ENCODE measurements at places on chromosomes 11 and 22.

GRCh38 chr11:15829312-15829711, 527.0 kb downstream of the SOX6 start:
- H3K27me3 ChIP-seq, result no peaks in the 10 kb centered on the region
- no peak overlapping the region for H3K4me3 ChIP-seq
- DNase-seq, result no peak

GRCh38 chr22:19597399-19597735, 73.2 kb upstream of the CLDN5 start:
- no peaks in the 10 kb centered on the region for H3K36me3 ChIP-seq
- DNase-seq, result peak; percentile 70
- H3K27me3 ChIP-seq, result peaks cover 3% of the 10 kb centered on the region
- H3K27ac ChIP-seq, result peak overlapping the region; percentile 89
- peaks cover 33% of the 10 kb centered on the region for H3K4me1 ChIP-seq

- peak; percentile 90 for DNase-seq
- peak overlapping the region; percentile 80 for H3K4me3 ChIP-seq
- H3K36me3 ChIP-seq, result peaks cover 41% of the 10 kb centered on the region
- H3K27ac ChIP-seq, result peak overlapping the region; percentile 91
- H3K4me1 ChIP-seq, result peaks cover 45% of the 10 kb centered on the region
Measured at GRCh38 chr22:50526108-50526833, 873 bp upstream of the SCO2 start.

- peaks cover 11% of the 10 kb centered on the region for H3K4me1 ChIP-seq
- H3K36me3 ChIP-seq, result no peaks in the 10 kb centered on the region
- H3K4me3 ChIP-seq, result peak within 1 kb of the TSS; percentile 64
- H3K27ac ChIP-seq, result no peak within 1 kb of the TSS
- DNase-seq, result peak; percentile 27
- peaks cover 48% of the 10 kb centered on the region for H3K27me3 ChIP-seq
Measured at GRCh38 chr11:117316197-117316961, at the start of gene BACE1. Gene BACE1, minus strand, starts transcription at chr11:117316256. Its CDS starts 461 bp downstream, at chr11:117315795.

- no peak for DNase-seq
- no peaks in the 10 kb centered on the region for H3K27me3 ChIP-seq
- H3K4me3 ChIP-seq, result no peak overlapping the region
- no peaks in the 10 kb centered on the region for H3K36me3 ChIP-seq
- H3K4me1 ChIP-seq, result no peaks in the 10 kb centered on the region
- H3K27ac ChIP-seq, result no peak overlapping the region
Measured at GRCh38 chr22:35039625-35040024, 26.3 kb upstream of the ISX start.

- peak overlapping the region; percentile 97 for H3K4me3 ChIP-seq
- peak; percentile 50 for DNase-seq
- H3K4me1 ChIP-seq, result peaks cover 54% of the 10 kb centered on the region
- H3K36me3 ChIP-seq, result peaks cover 21% of the 10 kb centered on the region
- peaks cover 6% of the 10 kb centered on the region for H3K27me3 ChIP-seq
- H3K27ac ChIP-seq, result peak overlapping the region; percentile 93
Measured at GRCh38 chr22:49853981-49854831, 562 bp downstream of the ZBED4 start.

DNA sequence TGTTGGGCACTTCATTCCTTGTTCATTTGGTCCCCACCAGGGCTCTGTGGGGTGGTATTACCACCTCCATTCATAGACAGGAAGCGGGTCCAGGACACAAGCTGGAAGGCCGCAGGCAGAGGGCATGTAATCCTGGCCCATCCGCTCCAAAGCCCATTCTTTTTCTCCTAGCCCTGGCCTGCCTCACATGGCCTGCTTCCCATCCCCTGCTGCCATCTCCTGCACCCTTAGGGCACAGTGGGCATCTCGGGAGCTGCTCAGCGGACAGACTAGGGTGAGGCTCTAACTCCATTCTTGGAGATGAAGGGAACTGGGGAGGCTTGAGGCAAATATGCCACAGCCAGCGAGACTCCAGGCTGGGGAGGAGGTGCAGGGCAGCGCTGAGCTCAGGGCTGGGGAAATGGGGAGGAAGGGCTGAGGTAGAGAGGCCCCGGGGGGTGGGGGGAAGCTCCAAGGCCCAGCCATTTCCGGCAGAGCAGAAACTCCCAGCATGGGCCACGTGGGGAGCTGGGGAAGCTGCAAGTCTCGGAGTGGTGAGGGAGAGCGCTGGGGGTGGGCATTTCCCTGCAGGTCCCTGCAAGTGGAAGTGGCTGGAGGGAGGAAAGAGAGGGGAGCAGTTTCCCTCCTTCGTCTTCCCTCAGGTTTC, 14.3 kb upstream of the BCL9L start:
- H3K4me3 ChIP-seq, result peak overlapping the region; percentile 29
- H3K4me1 ChIP-seq, result peaks cover 37% of the 10 kb centered on the region
- no peaks in the 10 kb centered on the region for H3K27me3 ChIP-seq
- peak; percentile 76 for DNase-seq
- no peaks in the 10 kb centered on the region for H3K36me3 ChIP-seq

DNA sequence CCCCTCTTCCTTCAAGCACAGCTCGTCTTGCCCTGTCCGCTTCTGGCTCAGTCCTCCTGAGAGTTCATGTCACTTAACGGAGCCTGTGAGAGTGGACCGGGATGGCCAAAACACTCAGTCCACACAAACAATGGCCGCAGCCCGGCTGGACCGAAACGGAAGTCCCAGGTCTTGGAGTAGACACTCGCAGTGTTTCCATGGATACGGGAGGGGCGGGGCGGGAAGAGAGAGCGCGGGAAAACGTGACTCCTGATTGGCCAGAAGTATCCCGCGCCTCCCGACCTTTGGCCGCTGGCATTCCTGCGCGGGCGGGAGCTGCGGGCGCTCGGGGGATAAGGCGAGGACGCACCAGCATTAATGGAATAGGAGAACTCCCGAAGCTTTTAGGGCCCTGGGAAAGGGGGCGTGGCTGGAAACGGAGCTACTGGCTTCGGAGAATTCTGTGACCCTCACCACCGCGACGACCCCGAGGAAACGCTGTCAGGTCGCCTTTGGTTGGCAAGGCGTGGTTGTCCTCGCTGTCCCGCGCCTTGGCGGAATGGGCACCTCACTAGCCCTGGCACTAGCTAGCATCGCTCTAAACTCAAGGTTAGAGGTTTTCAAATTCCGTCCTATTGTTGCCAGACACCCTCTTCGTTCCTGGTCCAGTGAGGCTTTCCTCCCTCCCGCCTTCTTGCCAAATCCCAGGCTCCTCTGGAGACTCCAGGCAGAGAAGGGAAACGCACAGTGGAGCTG, at the start of the genes NLRP14 and ZNF214:
Gene NLRP14 (plus strand): TSS at position 297 of the 735 bp plus-strand sequence. CDS start 18,108 bp downstream, outside the sequence.
Gene ZNF214 (minus strand): TSS at position 164 of the 735 bp plus-strand sequence. CDS start 17,511 bp downstream, outside the sequence.
- no peak within 1 kb of the TSS for H3K27ac ChIP-seq
- no peak for DNase-seq

- no peak overlapping the region for H3K4me3 ChIP-seq
- peaks cover 51% of the 10 kb centered on the region for H3K4me1 ChIP-seq
- no peaks in the 10 kb centered on the region for H3K27me3 ChIP-seq
Measured at GRCh38 chr11:128448200-128448886, 139.0 kb downstream of the ETS1 start.

DNA sequence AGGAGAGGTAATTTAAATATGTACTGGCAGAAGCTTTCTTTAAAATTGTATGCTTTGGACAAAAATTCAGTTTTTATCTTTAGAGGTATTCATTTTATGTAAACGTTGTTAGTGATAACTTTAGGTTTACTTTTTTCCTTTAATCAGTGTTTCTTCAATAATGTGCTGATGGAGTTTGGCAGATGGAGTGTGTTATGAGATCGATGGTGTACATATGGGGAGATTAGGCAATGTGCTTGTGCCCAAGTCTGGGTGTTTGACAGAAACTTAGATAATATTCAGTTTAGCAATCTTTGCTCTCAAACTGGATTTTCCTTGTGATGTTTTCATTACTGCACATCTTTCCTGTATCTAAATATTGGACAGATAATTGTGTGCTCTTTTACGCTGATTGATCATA, 425.4 kb downstream of the JRKL start:
- H3K27me3 ChIP-seq, result no peaks in the 10 kb centered on the region
- no peaks in the 10 kb centered on the region for H3K36me3 ChIP-seq
- no peak for DNase-seq

DNA sequence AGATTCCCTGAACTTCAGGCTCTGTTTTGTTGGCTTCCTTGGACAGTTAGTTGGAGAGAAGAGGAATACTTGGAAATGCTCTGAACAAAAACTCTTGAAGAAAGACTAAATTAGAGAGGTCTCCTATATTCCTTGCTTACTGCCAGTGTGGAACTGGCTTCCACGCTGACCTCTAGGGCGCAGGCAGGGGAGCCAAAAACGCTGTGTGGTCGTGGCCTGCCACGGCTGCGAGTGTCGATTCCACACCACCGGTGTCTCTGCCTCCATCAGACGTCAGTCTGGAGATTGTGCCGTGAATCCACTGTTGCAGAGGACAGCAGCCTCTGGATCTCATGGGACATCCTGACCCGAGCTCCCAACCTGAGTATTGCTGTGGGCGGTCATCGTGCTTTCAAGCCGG, 37.5 kb upstream of the RAB1B start:
- H3K27ac ChIP-seq, result no peak overlapping the region
- no peaks in the 10 kb centered on the region for H3K27me3 ChIP-seq
- peaks cover 7% of the 10 kb centered on the region for H3K4me1 ChIP-seq
- H3K36me3 ChIP-seq, result peaks cover 34% of the 10 kb centered on the region
- DNase-seq, result no peak

- no peak overlapping the region for H3K4me3 ChIP-seq
- H3K27me3 ChIP-seq, result no peaks in the 10 kb centered on the region
- no peaks in the 10 kb centered on the region for H3K4me1 ChIP-seq
- no peak overlapping the region for H3K27ac ChIP-seq
Measured at GRCh38 chr22:47836957-47837356, 1074.5 kb downstream of the TBC1D22A start.
